NCI-H460 (cell line): ENCODE measurements at places on chromosomes 7 and 10. TPM values are rescaled to one million over a fixed set of nuclear protein-coding genes. Genes with fewer than 3 reads are reported as not detected.
A peak's percentile ranks its signal among the peaks of the same experiment; 100 is the strongest.

MUC12 gene
- total RNA-seq = 0.30 TPM in 1 of 2 replicates, not detected in the other

GRCh38 chr10:34808801-34809745 is 6.0 kb downstream of the PARD3 start:
- DNase-seq = no peak

TET1 gene
- 2.8 and 3.0 TPM in 2 replicates for total RNA-seq

DNA sequence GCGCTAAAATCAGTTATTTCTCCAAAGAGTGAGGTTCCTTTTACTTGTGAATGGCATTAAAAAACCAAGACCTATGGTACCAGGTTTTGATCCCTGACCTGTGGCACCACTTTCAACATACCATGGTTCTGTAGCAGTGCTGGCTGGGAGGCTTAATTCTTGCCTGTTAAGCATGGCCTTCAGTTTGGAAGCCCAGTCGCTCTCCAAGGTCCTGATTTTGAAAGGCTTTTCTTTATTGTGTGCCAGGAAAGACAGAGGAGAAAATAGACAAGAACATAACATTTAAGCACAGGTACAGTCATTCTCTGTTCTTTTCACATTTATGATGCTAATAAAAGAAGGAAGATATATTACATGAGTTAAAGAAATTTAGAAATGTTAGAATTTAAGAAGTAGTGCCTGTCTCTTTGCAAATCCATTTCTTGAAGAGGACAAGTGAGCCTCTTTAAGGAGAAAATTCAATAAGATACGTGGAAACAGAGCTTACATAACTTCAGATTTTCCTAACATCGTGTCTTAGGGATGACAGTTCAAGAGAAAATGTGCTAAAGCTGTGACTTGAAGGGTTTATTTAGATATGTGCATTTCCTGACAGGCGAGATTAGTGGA is 357.6 kb downstream of the DPP6 start:
- DNase-seq = peak; percentile 6

FBXO24 gene
- total RNA-seq = 0.69 and 1.3 TPM in 2 replicates

DNA sequence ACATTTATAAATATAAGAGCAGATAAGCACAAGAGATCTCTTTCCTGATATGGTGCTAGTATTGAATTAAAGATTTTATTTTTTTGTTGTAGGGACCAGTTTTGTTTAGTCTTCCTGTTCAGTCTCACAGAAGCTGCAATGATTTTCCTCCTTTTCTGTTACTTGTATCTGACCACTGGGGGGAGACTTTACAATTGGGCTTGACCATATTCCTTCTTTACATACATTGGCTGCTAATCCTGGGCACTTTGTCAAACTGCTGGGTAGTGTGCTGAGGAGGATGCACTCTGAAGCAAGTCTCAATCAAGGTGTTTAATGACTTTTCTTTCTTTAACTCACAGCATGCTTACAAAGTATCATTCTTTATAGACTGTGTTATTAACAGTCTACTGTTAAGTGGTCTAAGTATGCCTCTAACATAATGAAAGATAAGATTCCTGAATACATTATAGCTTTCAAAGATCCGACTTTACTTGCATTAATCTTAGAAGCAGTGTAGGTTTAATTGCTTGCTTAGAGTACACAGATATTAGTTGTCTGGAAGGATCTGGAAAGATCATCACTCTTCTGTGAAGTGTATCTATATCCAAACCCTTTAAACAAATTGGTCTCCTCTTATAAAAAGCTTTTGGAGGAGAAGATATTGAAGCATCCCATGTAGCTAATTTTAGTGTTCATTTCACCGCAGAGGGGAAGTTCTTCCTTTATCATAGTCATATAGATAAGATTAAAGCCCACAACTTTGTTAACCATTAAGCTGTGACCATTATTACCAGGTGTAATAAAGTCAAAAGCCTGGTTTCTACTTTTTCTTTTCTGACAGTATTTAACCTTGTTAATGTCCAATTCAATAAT is 3.1 kb downstream of the PALS2 start:
- DNase-seq = peak; percentile 52

DNA sequence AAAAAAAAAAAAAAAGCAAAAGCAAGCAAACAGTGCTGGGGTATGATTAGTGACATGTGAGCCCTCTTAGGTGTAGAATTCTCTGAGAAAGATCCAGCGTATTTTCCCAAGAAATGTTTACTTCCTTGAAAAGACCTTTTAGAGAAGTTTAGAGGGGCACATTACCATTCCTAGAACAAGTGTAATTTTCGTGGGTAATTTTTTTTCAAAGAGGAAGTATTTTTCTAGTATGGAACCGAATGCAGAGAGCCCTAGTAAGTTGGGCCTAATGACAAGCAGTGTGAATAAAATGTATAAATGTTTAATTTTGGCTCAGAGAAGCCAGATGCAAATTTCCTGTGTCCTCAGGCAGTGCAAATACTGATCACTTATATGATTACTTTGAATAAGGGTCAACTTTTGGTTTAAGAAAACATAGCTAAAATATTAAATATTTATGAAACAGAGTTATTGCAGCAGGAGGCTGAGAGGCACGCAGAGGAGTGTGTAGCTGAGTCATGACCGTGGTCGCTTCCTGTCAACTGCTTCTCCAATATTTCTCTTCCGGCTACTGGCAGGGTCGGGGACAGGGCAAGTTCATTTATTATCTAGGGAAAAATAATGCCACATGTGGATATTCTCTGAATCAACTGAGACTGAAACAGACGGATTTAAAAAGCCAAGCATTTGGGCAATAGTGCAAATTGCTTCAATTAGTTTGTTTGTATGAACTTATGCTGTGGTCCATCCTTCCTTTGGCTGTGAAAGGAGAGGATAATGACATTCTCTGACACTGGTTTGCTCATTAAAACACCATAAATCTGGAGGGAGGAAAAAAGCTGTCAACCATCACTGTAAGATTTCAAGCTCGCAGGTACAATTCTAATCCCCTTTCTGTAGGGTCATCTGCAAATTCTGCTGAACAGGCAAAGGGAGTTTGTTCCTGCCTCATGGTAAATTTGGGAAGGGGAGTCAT is 495.2 kb downstream of the GLRX3 start:
- DNase-seq = no peak

- no peak for DNase-seq
Observed at GRCh38 chr10:128416231-128416630, 290.0 kb upstream of the MKI67 start.

DNA sequence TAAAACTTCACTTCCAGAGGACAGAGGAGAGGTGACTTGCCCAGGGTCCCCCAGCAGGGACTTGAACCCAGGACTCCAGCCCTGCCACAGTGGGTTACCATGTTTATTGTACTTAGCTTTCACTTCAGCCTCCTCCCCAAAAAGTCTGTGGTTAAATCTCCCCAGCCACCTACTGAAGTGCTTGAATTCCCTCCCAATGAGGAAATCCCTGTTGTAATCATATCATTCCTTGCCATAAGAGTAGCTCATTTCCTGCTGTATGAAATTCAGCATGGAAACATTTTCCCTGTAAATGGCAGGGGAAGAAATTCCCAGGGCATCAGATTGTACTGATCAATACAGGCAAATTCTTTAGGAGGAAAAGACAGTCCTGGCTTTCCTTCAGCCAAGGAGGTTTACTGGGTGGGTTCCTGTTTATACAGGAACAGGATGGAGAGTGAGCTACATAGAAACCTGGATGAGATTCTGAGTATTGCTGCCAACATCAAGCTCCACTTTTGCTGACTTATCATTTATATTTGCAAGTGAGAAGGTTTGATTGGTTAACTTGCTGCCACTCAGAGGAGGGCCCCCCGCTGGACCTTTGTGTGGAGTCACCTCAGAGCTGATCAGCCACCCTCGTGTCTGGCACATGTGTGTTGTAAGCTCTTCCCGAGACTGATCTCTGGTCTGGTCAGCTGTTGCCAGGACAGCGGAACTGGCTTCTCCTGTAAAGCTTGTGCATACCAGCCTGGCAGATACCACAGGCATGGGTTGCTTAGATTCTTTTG is 16.4 kb upstream of the PDZD8 start:
- DNase-seq = no peak

CROT gene
- total RNA-seq = 7.7 and 10.9 TPM in 2 replicates

DNA sequence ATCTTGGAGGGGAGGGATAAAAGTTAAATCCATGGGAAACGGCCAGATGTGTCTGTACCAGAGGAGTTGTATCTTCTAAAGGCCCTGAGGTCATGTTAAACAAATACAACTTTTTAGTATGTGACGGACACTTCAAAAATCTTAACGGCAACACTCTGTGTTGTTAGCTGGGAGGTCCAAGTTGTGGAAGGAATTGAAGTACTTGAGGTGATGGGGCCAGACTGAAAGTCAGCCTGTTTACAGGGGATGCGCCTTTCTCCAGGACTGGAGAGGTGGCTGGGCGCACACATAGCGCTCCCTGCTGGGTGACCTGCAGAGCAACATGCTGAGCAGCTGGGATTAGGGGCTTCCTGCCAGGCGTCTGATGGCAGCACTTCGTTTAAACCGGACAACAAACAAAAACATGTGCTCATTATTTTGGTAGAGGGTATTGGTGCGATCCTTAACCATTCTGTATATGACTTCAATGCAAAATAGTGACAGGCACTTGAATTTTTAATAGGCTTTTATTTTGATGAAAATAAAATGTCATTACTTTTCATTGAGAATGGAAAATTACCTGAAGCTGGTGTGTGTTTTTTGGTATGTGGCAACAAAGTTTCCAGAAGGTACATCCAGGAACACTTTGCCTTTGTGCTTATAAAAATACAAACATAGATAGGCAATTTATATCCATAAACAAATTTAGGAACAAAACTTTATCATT is 198.2 kb downstream of the MLLT10 start:
- peak; percentile 69 for DNase-seq

- DNase-seq = no peak
Observed at GRCh38 chr10:33142295-33142694, 184.3 kb upstream of the ITGB1 start.

GRCh38 chr7:27295236-27295635 is 52.6 kb downstream of the EVX1 start:
- DNase-seq = no peak

SMO gene
- total RNA-seq = 7.1 and 7.9 TPM in 2 replicates

- DNase-seq = no peak
Observed at GRCh38 chr7:8387551-8388256, 45.7 kb upstream of the NXPH1 start.

GRCh38 chr10:26438534-26439341 is 597 bp downstream of the APBB1IP start:
- no peak for DNase-seq

DNA sequence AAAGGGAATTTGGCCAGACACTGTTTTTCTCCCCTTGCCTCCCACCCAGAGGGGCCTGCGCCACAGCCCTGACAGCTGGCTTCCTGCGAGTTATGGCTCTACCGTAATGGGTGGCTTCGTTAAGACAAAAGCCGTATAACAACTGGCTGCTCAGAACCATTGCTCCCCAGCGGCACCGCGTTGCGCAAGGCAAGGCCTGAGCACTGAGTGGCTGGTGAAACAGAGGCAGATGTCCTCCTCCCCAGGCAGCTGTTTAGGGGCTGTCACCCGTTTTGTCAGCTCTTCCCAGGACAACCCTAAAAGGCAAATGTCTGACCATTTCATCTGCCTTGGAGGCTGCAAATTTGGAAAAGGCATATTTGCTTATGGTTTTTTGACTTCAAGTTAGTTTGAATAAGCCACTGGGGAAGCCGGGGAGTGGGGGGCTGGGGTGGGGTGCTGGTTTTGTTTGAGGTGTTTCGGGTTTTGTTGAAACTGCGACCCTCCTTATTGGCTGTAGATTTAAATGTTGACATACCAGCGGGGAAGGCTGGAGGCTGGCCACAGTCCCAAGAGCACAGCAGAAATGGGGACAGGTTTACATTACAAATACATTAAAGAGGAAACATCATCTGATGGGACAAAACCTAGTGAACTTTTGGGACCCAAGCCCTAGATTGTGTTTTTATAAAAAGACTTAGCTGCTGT is 681 bp upstream of the SPOCK2 start:
- no peak for DNase-seq

TAS2R41 gene
- not detected in 2 replicates for total RNA-seq

DNA sequence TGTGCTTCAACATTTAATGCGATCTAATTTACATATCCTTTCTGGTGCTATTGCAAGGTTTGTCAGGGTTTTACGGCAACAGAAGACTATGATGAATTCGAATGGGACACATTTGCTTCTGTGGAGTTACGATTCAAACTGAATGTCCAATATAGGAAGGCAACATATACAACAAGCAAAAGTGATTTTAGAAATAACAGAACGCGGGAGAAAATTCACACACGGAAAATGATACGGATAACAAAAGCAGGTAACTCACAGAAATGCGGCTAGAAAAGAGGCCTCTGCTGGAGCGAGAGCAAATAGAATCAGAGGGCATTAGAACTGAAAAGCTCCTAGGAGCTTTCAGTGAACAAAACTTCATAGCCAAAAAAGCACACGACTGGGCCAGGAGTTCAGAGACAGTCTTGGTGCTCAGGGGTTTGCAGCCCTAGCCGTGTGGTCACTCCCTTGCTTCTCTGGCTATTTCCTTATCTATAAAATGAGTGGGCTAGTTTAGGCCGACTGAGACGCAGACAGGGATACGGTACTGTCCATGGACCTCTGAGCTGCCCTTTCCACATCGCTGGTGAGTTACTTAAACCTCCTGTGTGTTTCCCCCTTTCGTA is 557 bp upstream of the TAX1BP1 start:
- no peak for DNase-seq

- DNase-seq = peak; percentile 41
Observed at GRCh38 chr7:44196450-44196872, 4.3 kb upstream of the YKT6 start.

DNA sequence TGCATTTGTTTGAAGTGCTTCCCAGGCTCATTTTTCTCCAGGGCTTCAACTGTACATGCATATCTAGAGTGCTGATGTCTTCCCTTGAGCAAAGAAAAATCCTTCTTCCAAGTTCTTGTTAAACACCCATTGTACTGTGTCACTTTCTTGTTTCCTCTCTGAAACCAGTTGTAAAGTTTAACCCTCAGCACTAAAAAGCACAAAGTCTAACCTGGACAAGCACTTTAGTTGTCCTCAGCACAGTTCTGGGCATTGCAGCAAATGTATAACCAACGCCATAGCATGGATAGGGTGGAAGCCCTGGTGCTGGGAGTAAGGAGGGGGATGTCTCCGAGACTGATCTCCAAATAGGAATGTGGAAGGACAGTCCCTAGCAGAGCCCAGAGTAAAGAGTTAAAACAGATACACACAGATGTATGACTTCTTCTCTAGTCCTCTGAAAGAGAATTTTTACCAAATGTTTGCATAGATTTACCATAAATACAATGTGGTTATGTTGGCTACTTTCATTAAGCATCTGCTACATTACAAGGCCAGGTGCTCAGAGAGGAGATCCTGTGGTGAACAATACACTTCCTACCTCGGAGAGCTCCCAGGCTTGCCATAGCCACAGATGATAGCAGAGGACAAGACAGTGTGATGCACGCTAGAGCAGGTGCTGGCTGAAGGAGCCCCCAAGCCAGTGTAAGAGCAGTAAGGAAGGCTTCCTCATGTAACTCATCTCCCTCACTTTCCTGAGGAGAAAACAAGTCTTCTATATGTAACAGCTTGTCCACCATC is 57.0 kb downstream of the DNAJC12 start:
- DNase-seq = no peak

EPHB6 gene
- not detected in 2 replicates for total RNA-seq

GRCh38 chr10:21510241-21511094 is 15.0 kb downstream of the SKIDA1 start:
- DNase-seq = no peak

DNA sequence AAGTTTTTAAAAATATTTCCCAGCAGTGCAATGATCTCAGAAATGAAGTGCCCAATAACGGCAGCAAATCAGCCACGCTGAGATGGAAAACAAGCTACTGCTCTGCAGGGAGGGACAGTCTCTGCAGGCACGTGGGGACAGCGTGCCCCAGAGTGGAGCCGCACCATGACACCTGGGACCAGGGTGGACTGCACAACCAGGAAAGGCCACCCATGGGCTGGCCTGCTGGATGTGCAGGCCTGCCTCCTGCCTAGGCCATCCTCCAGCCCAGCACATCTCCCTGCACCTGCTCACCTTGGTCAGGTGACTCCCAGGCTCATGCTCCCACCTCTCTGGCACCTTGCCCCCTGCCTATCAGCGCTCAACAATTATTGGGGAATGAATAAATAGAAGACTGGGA is 80.4 kb downstream of the VSTM4 start:
- DNase-seq = no peak
